NCI-H1092 (cell line): ENCODE measurements at places on chromosomes 3 and 15.

GRCh38 chr3:14935592-14936345 lies 11.6 kb upstream of the NR2C2 start:
- DNase-seq = no peak

DNA sequence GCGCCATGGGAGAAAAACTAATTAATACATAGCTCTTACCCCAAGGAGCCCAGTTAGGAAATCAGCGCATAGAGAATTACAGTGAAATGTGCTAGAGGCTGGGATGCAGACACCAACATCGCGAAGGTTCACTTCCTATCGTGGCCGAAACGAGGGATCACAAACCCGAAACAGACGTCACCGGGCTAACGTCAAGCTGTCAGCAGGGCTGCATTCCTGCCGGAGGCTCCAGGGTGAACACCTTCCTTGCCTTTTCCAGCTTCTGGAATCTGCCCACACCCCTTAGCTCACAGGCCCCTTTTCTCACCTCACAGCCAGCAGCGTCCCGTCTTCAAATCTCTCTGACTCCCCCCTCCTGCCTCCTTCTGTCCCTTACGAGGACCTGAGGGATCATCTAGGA lies 13.0 kb downstream of the GP5 start:
- DNase-seq = no peak

GRCh38 chr3:52136513-52136912 lies 17.7 kb downstream of the POC1A start:
- DNase-seq = peak; percentile 26

GRCh38 chr3:113573728-113574127 lies 41.4 kb downstream of the SIDT1 start:
- no peak for DNase-seq

DNA sequence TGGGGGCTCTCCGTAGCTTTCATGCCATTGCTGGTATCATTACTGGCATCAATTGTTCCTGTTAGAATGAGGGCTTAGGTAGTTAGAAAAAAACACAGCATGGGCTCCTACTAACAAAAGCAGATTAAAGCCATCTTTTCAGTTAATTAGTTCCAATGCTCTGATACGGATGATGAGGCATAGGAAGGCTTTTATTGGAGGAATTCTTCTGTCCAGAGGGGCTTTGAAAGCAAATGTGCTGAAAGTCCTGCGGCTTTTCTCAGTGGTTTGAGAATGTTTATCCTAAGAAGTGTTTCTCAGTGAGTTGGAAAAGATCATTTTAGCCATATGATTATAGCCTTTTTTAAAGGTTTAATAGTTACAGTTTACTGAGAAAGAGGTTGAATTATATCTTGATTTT lies 198.5 kb downstream of the THSD4 start:
- no peak for DNase-seq

- no peak for DNase-seq
Observed at GRCh38 chr3:78737988-78738387, 1029.8 kb downstream of the ROBO1 start.

GRCh38 chr15:35596285-35596684 lies 50.3 kb upstream of the DPH6 start:
- no peak for DNase-seq

- no peak for DNase-seq
Observed at GRCh38 chr3:160472344-160472743, 22.8 kb upstream of the TRIM59 start.

- no peak for DNase-seq
Observed at GRCh38 chr3:52019352-52020080, 23.8 kb upstream of the RPL29 start.

- DNase-seq = no peak
Observed at GRCh38 chr3:152317956-152318355, 49.2 kb downstream of the MBNL1 start.

GRCh38 chr3:58899159-58899952 lies 150.5 kb downstream of the CFAP20DC start:
- DNase-seq = no peak

- DNase-seq = no peak
Observed at GRCh38 chr15:92510163-92510882, 116.6 kb downstream of the ST8SIA2 start.

DNA sequence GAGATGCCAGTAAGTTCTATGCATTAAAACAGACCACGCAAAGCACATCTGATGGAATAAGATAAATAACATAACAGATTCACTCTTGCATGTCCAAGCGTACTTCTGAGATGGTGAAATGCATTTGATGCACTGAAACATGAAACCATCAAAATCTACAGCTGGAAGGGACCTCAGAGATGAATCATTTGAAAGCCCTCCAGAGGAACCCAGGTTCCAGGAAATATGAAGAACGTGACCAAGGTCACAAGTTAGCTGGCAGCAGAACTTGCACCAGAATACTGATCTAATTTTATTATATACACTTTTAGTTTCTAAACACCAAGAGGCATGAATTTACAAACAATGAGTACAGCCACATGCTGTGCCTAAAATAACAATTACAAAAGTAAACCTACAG lies 957.1 kb downstream of the FHIT start:
- DNase-seq = no peak

DNA sequence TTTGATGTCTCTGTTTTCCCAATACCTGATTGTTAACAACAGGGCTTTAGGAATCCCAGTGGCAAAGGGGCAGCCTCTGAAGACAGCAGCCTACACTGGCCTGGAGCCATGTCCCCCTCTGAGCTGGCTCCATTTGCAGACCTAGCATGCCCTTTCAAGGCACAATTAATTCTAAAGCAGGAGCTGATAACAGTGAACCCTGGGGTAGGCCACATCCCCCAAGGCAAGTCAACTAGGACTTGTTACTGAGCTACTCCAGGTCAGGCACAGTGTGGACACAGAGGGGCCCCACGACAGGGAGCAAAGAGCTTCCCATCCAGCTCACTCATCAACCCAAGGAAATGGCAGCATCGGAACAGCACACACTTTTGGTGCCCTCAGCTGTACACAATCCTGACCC lies 51.9 kb downstream of the SPSB4 start:
- no peak for DNase-seq

- DNase-seq = no peak
Observed at GRCh38 chr3:60660026-60660425, 591.2 kb downstream of the FHIT start.

GRCh38 chr15:74489518-74490338 lies 28.8 kb upstream of the UBL7 start:
- peak; percentile 19 for DNase-seq

DNA sequence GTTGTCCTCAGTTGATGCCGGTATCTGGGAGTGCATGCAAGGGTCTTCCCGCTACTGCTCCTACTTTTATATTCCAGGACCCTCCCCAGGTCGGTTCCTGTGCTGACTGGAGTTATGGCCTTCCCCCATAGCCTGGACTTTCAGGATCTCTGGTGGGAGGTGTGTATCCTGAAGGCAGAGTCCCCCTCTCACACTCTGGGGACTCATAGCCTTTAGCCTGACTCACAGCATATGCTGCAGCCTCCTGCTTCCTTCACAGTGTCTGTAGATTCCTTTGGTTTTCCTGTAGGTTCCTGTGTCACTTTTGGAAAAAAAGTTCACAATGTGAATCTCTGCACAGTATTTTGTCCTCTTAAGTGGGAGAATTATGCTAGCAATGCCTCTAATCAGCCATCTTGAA lies 180.6 kb upstream of the RBMS3 start:
- no peak for DNase-seq

DNA sequence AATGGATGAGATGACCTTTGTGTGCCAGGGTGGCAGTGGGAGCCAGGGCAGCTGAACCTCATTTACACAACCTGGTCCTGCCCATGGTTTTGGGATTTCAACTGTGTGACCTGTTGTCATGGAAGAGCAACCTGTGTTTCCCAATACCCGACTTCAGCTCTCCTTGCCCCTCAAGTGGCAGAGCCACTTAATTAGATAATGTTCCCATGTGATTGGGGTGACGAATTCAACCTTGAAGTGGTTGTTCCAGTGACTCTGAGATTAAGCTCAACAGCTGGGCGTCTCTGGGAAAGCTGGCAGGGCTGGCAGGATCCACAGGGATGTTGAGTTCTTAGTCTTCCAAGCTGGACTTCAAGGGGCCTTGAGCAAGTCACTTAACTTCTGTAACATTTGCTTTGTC lies 71.0 kb downstream of the THSD4 start:
- DNase-seq = no peak

DNA sequence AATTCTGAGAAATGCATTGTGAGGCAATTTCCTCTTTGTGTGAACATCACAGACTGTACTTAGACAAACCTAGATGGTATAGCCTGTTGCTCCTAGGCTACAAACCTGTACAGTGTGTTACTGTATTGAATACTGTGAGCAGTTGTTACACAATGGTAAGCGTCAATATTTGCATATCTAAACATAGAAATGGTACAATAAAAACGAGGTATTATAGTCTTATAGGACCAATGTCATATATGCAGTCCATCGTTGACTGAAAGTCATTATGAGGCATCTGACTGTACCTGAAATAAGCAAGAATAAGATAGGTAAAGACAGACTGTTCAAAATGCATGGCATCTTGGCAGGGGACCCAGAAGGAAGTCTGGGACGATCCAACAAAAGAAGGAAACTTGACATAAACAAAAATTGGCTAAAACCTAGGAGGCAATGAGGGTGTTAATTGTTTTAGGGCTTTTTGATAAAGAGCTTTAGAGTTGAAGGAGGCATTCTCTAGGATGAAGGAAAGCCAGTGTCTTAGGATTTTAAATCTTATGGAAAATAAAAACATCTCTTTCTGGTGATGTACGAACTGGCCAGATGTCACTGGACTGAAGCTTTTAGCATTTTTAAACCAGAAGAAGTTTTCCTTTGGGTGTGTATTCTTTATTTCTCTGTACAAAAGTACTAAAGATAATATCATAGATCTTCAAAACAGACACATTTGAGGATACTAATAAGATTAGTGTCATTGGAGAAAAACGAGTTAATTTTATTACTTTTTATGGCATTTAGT lies 9.2 kb upstream of the SPRED1 start:
- DNase-seq = no peak

- peak; percentile 50 for DNase-seq
Observed at GRCh38 chr15:65936282-65936681, 67.0 kb downstream of the RAB11A start.

- no peak for DNase-seq
Observed at GRCh38 chr15:85063088-85063487, 81.4 kb downstream of the PDE8A start.

DNA sequence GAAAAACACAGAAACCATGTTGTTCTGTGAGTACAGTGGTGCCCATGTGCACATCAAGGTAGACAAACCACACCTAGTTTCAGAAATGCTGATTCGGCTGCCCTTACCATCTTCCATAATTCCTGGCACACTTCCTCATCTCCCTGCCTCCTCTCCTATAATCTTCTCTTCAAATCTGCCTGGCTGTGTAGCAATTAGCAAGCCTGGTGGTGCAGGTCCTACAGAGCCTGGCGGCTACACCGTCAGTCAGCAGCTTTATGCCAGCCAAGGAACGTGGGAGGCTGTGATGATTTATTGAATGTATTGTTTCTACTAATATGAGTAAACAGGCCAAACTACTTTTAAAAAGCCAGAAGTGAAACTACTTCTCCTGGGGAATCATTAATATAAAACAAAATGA lies 106.8 kb downstream of the SEMA6D start:
- no peak for DNase-seq

GRCh38 chr3:15438983-15439382 lies 11.6 kb downstream of the EAF1 start:
- DNase-seq = no peak

DNA sequence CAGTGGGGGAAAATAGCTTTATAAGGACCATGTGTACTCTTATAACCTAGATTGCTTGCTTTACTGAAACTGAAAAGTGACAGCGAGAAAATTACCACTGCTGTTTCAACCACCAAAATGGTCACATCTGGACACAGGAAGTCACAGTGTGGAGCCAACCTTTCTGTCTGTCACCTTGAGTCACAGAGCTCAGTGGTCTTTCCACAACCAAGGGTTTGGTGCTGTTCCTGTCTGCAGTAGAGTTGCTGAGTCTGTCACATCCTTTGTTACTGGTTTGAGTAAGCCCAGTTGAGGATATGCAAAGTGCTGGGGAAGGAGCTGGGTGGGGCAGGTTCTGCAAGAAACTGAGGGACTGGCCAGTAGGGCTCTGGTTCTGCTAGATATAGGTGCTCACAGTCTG lies 139.1 kb upstream of the EIF1B start:
- no peak for DNase-seq

DNA sequence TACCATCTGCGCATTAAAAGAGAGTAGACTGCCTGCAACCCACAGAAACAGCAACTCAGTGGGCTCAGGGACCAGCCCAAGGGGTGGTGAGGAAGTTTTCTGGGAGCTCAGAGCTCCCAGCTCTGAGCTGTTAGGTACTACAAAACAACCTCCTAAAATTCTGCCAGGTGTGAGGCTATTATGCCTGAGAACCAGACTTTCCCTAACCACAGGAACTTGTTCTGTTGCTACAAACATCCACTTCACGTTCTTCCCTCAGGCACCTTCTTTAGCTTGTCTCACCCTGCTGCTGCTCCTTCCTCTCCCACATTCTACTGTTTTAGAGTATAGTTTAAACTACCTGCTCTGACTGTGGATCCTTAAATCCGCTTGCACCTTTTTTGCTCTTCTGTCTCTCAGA lies 399.4 kb downstream of the ROBO1 start:
- no peak for DNase-seq

DNA sequence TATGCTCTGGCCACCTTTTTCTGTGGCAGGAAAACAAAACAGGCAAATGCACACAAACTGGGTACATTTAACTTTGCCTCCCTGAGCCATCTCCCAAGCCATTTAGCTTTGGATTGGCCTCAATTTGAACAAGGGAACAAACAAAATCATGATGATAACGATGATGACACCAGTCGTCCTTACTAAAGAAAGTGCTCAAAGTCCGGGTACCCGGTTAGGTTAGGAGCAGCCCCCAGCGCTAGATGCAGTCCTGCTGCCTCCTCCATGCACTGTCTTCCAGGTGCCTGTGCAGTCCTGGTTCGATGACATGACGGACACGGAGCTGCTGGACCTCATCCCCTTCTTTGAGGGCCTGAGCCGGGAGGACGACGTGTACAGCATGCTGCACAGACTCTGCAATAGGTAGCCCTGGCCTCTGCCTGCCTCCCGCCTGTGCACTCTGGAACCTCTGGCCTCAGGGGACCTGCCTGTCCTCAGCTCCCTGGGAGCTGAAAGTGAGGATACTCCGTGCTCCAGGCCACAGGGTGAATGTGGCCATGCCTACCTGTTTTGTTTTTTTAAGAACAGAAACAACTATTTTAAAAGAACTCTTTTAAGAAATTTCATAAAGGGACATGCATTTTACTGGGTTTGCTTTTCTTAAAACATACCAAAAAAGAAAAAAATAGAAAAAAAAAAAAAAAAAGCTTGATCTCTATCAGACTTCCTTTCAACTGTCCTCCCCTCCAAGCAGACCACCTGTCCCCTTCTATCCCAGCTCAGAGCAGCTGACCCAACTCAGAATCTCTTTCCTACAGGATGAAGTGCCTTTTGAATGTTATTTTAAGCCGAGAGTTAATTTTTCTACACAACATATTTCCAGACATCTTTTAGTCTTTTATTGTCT lies 9.9 kb upstream of the VILL start:
- no peak for DNase-seq

DNA sequence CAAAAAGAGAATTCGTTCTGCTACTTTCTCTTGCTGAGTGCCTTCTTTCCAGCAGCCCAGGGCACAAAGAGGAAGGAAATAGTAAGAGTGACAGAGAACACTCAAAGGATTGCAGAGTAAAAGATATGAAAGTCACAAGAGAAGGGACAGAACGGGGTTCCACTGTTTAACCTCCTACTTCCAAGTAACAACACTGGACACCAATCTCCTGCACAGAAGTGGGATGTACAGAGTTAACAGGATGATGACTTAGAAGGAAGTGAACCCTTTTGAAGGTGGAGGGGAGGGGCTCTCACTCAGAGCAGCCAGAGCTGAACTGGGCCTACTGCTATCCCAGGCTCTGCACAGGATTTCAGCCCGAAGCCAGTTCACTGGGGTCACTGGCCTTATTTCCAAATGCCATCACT lies 130.1 kb upstream of the PRICKLE2 start:
- DNase-seq = no peak
